ENCODE measurements at places on chromosomes 6 and 20. TPM values are rescaled to one million over a fixed set of nuclear protein-coding genes. Genes with fewer than 3 reads are reported as not detected.

PACRG gene
- total RNA-seq, result not detected

CRYBG1 gene
- 40.1 TPM for total RNA-seq

TFAP2A gene
- total RNA-seq, result not detected

SPAG4 gene
- total RNA-seq, result 1.7 TPM

KIF13A gene
- total RNA-seq, result 56.1 TPM

HLA-E gene
- 750 TPM for total RNA-seq

HRH3 gene
- not detected for total RNA-seq

ULBP2 gene
- 0.75 TPM for total RNA-seq

EYS gene
- total RNA-seq, result 0.17 TPM

RRAGD gene
- 35.7 TPM for total RNA-seq

NT5E gene
- total RNA-seq, result 18.9 TPM

GPR63 gene
- 0.22 TPM for total RNA-seq

FOXQ1 gene
- not detected for total RNA-seq

OVOL2 gene
- total RNA-seq, result not detected

FERMT1 gene
- total RNA-seq, result not detected

MICB gene
- 5.1 TPM for total RNA-seq

Data from subcutaneous adipose tissue (tissue), 4 donors.